Cortex of kidney (tissue), 1 donor: ENCODE measurements at places on chromosomes 6 and 20.

- no peak for DNase-seq
Measured at GRCh38 chr6:158514991-158515390, 44.9 kb upstream of the TMEM181 start.

DNA sequence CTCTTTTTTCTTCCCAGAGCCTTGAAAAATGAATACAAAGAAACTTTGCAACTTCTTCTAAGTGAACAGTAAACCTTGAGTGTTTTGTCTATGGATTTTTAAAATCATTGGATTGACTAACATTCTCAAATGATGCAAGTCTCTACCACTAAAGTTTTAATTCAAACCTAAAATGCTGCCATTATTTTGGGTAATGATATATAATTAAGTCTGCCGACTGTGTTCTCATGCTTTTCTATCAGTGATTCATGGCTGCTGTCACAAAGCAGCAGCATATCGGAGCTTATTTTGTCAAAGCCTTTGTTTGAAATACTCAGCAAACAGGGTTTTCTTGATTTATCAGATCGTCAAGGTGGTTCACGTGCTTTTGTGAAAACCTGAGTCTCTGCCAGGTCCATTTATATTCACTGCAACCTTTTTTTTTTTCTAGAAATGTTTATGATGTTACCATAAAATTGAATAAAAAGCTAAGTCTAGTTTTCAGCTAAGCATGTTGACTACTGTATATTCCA is 96.3 kb downstream of the GJA1 start:
- DNase-seq, result no peak

GRCh38 chr20:11232896-11233295 is 559.1 kb upstream of the JAG1 start:
- DNase-seq, result no peak

DNA sequence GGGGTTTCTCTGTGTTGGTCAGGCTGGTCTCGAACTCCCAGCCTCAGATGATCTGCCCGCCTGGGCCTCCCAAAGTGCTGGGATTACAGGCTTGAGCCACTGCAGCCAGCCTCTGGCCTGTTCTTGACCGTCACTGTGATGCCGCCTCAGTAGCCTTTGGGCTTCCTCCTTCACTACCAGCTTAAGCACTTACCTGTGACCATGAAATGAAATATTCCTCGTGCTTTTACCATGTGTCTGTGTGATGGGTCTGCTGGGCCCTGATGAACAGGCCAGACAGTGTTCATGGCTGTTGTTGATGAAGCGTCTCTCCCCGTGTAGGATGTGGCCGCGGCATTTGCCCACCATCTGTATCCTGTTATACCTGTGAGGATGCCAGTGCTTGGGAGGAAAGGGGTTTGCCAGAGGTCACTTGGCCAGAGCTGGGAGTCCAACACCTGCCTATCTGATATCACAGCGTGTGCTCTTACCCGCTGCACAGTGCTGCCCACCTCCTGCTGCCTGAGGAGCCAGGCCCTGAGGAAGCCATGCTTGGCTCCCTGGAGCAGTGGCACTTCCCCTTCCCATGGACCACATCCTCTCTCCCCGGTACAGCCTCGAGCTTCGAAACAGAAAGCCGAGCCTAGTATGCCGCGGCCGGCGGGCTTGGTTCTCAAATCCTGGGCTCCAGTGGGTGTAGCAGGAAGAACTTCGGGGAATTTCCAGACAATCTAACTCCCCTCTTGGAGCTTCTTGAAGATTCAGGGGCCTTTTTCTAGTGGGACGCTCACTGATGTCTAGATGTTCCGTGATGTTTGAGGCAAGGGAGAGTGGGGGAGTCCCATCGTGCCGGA is 167.9 kb downstream of the ZDHHC14 start:
- DNase-seq, result no peak

- DNase-seq, result no peak
Measured at GRCh38 chr20:46214824-46215488, 93.3 kb downstream of the CDH22 start.

DNA sequence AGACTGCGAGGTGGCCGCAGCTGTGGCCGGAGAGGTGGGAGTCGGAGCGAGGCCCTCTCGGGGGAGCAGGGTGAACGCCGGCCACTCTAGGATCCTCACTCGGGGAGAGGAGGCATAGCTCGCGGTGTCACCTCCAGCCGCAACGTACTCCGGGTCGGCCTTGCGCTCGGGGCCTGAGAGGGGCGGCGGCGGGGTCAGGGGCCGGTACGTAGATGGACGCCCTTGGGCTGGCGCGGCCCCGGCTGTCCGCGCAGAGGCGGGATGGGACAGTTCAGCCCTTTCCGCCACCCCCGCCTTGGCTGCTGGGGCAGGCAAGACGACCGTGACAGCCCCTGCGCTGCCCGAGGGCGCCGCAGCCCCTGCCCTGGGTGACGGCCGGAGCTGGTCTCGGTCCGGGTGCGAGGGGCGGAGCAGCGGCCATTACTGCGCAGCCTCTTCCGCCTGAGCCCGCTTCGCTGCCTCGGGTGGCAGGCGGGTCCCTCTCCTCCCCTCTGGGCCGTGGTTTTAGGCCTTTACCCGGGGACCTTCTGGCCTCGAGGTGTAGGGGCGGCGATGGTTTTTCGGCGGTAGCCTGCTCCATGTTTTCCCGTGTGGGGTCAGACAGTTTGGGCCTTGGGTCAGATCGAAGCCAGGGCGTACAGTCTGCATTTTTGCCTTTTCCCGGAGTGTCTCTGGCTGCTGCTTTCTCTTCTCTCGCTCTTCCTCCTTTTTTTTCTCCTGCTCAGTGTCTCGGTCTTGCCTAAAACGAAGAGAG is 405 bp downstream of the RNF146 start:
- DNase-seq, result no peak

DNA sequence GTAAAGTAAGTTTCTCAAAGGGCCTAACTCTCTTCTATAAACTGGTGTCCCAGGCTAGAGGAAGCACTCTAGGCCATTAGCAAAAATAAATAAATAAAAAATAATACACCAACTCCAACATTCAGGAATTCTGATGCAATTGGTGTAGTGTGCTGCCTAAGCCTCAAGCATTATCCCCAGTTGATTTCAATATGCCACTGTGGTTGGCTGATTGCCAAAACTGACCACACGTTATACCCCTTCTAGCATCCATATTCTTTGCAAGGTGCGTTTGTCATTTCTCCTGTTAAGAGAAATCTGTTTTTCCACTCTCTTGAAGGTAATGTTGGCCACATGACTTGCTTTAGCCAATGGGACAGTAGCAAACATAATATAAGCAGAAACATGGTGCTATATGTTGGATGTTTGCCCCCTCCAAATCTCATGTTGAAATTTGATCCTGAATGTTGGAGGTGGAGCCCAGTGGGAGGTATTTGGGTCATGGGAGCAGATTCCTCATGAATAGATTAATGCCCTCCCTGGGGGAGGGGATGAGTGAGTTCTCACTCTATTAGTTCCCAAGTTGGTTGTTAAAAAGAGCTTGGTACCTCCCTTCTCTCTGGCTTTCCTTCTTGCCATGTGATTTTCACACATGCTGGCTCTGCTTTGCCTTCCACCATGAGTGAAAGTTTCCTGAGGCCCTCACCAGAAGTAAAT is 71.9 kb upstream of the PLCB4 start:
- no peak for DNase-seq

GRCh38 chr6:126444659-126445273 is 104.9 kb downstream of the CENPW start:
- DNase-seq, result no peak

DNA sequence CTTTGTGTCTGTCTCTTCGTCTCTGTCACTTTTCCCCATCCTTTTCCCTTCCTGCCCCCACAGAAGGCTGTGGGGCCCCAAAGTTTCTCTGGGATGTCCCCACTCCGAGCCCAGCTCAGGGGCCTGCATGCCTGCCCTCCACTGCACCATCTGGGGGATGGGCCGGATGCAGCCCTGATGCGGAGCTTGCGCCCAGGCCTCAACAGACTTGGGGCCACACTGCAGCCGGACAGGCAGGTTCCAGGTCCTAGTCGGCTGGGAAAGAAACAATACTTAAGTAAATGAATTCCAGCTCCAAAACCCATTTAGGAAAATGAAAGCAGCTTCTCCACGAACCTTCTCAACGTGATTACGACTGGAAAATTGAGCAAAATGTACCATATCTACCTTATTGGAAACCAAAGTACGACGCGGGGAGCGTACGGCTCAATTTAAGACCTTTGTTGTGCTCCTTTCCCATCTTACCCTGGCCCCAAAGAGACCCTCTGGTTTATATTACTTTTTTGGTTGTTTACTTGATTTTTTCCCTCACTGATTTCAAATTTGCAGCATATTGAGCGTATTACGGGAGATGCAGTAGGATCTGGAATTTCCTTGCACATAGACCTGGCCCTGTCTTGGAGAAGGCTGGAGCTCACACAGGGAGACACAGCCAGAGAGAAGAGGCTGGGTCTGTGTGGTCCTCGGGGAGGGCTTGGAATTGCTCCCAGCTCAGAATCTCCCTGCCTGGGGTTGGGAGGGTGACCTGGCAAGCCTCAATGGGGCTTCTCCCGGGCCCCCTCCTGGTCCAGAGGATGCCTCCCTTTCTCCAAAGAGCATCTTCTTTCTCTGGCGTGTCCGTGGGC is 8.0 kb downstream of the FOXC1 start:
- no peak for DNase-seq

GRCh38 chr6:965343-965742 is 272.4 kb upstream of the EXOC2 start:
- DNase-seq, result no peak

- DNase-seq, result no peak
Measured at GRCh38 chr20:38299963-38300362, 4.0 kb upstream of the BPI start.

GRCh38 chr20:57680934-57681914 is 28.6 kb downstream of the PMEPA1 start:
- no peak for DNase-seq

GRCh38 chr20:48818481-48818987 is 9.3 kb downstream of the PREX1 start:
- DNase-seq, result no peak

GRCh38 chr6:20447157-20447556 is 45.5 kb downstream of the E2F3 start:
- DNase-seq, result no peak

- DNase-seq, result no peak
Measured at GRCh38 chr6:101203664-101204063, 189.8 kb upstream of the GRIK2 start.

DNA sequence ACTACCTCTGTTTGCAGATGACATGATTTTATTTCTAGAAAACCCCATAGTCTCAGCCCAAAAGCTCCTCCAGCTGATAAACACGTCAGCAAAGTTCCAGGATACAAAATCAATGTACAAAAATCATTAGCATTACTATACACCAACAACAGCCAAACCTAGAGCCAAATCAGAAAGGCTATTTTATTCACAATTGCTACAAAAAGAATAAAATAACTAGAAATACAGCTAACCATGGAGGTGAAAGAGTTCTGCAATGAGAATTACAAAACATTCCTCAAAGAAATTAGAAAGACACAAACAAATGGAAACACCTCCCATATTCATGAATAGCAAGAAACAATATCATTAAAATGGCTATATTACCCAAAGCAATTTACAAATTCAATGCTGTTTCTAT is 65.6 kb upstream of the HTR1E start:
- DNase-seq, result no peak

DNA sequence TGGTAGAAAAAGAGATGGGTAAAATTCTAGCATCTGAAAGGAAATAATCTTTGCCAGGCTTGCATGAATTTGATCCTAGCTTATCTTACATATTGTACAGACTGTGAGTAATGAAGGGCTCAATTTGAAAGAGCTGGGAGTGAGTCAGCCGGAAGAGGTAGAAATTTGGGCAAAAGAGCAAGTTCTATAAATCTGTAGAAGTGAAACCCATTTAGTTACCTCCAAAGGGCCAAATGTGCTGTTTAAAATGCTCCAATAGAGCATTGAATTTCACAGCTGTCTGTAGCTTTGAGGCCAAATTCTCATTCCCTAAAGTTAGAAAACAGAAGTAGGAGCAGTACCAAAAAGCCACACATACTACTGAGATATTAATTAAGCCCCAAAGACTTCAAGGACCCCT is 466.1 kb downstream of the BTBD3 start:
- DNase-seq, result no peak

- DNase-seq, result no peak
Measured at GRCh38 chr6:21332660-21333059, 260.9 kb upstream of the SOX4 start.

DNA sequence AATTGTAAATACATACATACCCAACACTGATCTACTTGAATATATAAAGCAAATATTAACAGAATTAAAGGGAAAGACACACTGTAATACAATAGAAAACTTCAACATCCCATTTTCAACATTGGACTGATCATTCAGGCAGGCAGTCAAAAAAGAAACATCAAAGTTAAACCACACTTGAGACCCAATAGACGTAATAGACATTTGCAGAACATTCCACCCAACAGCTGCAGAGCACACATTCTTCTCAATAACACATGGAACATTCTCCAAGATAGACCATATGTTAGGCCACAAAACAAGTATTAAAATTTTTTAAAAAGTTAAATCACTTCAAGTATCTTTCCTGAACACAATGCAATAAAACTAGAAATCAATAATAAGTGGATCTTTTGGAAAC is 698.2 kb downstream of the COL12A1 start:
- DNase-seq, result no peak

DNA sequence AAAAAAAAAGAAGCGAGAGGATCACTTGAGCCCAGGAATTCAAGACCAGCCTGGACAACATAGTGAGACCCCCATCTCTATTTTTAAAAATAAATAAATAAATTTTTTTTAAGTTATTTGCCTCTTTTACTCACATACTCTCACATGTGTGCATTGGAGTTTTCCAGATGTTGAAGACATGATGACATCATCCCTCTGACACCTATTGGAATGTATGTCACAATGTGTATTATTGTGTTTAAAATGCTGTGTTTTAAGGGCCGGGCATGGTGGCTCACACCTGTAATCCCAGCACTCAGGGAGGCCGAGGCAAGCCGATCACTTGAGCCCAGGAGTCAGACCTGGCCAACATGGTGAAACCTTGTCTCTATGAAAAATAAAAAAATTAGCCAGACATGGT is 17.8 kb upstream of the BTN1A1 start:
- DNase-seq, result no peak

GRCh38 chr20:60224914-60225313 is 266.7 kb downstream of the CDH26 start:
- no peak for DNase-seq

DNA sequence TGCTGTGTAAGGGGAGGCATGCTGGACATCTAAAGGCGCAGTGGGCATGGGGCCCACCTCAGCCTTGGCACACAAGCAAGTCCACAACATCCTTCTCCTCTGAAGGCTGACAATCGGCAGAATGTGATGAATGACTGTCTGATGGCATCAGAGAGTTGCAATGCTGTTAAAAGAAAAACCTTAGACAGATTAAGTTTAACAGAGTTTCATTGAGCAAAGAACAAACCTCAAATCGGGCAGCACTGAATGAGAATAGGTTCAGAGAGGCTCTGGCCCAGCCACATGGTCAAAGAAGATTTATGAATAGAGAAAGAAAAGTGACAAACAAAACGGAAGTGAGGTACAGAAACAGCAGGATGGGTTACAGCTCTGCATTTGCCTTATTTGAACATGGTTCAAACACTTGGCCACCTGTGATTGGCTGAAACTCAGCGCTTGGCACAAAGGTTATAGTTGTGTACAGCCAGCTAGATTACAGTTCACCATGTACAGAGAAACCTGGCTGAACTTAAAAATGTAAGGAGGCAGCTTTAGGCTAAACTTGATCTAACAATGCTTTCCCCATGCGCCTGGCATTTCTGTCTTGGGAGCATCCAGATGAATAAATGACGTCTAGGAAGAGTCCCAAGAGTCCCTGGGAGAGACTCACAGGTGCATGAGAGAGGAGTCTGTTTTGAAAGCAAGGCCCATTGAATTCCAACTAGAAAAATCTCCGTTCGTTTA is 98.3 kb upstream of the IYD start:
- DNase-seq, result no peak

- DNase-seq, result no peak
Measured at GRCh38 chr6:10463491-10464481, 48.9 kb upstream of the TFAP2A start.

- no peak for DNase-seq
Measured at GRCh38 chr6:138417493-138418117, 13.6 kb downstream of the HEBP2 start.
